ENCODE measurements at places on chromosomes 3 and 15. TPM values are rescaled to one million over a fixed set of nuclear protein-coding genes. Genes with fewer than 3 reads are reported as not detected.

- DNase-seq, result peak; percentile 51
Observed at GRCh38 chr3:188439080-188439479, 285.1 kb downstream of the LPP start.

DNA sequence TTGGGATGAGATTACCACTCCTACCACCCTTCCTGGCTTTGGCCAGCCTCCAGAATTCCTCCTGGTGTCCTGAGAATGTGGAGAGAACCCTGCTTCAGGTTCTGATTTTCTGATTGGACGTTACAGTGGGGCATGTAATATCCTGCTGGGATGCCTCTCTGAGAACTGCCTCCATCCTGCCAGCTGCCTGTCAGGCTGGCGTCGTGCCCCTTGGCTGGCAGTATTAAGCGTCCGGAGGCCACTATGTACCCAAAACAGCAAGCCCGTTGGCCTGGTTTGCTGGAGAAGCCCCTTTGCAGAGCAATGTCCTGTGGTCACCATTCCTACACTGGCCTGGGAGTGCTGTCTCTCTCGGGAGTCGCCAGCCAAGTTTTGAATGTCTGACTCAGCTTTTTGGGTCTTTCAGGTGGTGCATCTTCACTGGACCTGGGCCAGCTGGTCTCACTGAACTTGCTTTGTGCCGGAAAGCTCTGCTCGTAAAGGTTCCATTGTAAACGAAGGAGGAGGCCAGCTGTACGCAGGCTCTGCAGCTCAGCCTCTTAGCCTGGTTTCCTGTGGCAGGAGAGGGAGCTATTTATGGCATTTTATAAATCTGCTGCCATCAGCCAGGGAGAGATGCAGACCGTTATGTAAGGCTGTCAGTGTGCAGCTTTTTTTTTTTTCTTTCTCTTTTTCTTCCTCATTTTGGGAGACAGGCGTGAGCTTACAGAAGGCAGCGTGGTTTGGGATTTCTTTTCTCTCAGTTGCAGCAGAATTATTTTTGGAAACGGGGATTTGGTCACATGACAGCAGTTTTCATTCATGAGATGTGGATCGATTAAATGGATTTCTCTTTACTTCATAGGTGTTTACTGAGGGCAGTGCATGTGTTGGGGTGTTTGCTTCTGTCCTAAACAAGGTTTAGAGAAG is 19.0 kb upstream of the TRAK1 start:
- DNase-seq, result no peak

GRCh38 chr3:15676259-15676658 is 74.7 kb downstream of the BTD start:
- DNase-seq, result no peak

GRCh38 chr15:99121207-99121606 is 16.3 kb downstream of the SYNM start:
- no peak for DNase-seq

DNA sequence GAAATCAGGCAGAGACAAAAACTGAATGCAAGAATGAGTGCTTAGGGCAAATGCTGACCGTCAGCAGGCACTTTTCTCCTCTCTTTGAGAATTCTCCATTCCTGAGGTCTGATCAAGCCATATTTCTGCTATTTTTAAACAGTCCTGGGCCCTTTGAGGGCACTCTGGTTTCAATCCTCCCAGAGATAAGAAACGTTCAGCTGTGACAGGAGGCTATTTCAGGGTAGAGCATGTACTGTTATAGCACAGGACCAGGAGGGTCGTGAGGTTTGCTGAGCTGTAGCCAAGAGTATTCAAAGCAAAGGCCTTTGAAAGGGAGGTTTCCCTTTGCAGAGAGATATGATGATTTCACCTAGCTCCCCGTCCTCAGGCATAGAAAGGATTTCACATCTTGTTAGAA is 39.6 kb upstream of the PDZRN3 start:
- DNase-seq, result no peak

DNA sequence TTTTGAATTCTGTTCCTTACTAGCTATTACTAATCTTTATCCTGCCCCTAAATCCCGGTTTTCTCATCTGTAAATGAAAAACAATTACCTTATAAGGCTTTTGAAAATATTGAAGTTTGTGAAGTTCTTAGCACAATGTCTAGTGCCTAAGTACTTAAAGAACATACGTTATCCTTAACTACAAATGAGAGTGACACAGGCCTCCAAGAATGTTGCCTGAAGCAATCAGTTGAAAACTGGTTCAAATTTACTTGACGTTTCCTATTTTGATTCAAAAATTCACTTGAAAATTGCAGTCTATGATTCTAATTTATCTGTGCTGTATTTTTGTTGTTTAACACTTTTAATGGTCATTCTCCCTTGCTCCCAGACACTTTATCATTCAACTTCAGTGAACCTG is 3.2 kb downstream of the SENP7 start:
- no peak for DNase-seq

DNA sequence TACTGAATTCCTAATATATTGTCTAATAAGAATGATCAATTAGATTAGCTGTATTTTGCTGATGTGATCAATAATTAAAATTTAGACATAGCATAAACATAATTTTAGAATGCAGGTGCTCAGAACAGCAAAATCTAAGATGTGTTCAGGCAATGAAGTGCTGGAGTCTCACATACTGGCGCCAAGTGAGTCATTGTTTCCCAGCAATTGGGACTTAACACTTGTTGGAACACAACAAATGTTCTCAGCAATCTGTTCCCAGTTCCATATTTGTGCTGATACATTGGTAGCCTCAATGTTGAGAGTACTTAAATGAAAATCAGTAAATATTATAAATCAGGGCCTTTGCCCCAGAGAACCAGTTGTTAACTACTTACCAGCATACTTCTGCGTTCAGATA is 619.0 kb downstream of the ROBO1 start:
- DNase-seq, result no peak

- no peak for DNase-seq
Observed at GRCh38 chr3:59873576-59874230, 823.9 kb upstream of the CFAP20DC start.

DNA sequence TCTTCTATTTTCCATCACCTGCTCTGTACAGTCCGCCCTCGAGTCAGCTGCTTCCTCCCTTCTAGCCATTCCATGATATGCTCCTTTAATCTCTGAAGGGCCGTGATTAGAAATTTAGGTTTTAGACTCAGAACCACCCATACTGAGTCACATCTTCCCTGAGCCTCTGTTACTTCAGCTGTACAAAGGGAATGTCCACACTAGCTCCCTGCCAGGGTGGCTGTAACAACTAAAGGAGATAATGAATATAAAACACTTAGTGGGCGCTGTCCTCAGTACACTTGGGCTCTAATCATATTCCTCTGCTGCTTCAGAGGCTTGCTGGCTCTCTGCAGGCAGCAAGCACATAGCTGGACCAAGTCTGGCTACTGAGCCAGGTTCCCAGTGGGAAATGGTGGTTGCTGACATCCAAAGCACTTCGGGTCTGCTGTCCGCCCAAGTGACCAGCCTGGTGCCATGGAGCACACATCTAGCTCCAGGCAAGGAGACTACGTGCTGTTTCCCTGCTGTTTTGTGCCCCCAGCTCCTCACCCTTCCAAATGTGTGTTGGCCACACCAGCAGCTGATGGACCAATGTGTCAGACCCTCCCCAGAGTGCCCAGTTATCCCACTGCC is 901 bp upstream of the CHST14 start:
- no peak for DNase-seq

- no peak for DNase-seq
Observed at GRCh38 chr3:1787094-1787493, 311.6 kb upstream of the CNTN4 start.

GRCh38 chr15:99943466-99943865 is 210.2 kb upstream of the LYSMD4 start:
- no peak for DNase-seq

DNA sequence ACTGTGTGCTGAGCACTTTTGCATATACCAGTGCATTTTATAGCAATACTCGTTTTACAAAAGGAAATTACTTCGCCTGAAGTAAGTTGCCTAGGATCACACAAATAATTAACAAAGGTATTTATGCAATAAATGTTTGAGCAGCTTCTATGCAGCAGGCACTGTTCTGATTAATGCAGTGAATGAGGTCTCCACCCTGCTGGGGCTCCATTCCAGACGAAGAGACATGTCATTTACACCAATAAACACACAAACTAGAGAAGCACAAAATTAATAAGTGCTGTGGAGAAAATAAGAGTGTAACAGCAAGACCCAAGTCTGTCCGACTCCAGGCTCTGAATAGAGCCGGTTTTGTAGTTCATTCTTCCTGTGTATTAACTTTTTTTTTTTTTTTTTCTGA is 17.5 kb downstream of the NOX5 start:
- no peak for DNase-seq

DNA sequence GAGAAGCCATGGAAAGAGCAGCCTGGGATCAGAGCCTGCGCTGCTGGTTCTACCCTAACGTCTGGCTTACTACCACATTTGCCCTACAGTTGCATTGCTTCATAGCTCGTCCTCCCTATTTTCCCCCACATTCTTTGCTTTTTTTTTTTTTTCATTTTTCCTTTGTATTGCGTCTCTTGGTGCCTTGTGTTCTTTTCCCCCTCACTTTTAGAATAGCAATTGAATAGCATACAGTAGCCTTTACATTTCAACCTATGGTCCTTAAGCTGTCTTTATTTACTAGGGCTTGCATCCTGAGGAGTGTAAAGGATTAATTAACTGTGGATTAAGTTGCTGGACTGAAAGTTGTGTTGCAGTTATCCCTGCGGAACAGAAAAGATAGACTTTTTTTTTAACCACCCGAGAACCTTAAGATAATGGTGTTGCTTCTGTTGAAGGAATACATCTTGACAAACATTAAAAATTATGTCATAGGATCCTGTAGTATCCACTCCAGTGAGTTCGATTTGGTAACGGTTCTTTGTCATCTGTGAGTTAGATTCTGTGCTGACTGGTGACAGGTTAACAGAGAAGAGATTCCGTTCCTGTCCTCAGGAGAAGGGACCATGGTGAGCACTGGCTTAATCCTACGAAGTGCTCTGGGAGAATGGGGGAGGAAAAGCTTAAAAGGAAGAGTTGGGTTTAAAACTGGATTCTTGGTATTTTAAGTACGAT is 417.4 kb upstream of the NAALADL2 start:
- no peak for DNase-seq

DNA sequence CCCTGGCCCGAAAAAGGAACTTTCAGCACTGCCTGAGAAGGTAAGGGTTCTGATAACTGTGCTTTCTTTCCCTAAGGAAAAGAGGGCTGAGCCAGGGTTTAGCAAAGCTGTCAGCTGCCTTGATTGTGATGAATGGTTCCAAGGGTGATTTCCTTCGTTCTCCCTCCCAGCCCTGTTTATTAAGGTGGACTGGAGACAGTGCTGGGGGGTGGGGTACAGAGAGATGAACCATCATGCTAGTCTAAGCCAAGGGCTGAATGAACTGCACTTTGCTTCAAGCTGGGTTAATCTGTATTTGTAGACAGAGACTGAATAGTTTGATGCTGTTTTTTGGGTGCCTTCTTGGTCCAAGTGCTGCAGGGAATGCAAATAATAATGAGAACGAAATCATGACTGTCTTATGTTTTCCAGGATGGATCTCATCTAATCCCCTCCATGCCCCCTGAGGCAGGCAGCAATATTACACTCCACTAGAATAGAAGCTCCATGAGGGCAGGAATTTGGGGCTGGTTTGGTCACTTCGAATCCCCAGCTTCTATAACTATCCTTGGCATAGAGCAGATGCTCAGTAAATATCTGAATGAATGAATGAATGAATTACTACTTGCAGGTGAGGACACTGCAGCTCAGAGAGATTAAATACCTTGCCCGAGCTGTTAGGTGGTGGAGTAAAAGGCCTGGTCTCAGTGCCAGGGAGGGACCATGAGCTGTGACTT is 10.9 kb downstream of the PXYLP1 start:
- DNase-seq, result no peak

- DNase-seq, result no peak
Observed at GRCh38 chr3:53144446-53144845, 14.2 kb upstream of the RFT1 start.

- DNase-seq, result no peak
Observed at GRCh38 chr3:124032311-124032880, 40.5 kb upstream of the ROPN1 start.

DNA sequence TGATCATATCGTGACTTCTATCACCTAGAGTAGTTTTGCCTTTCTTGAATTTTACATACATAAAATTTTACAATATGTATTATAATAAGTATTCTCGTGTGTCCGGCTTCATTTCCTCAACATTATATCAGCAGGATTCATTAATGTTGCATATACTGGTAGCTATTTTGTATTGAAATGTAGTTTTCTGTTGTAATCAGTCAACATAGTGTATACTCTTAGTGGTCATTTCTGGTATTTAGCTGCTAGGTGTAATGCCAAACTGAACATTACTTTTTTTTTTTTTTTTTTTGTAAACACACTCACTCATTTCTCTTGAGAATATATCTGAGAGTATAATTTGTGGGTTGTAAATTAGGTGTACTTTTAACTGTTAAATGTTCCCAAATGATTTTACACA is 70.1 kb downstream of the CGNL1 start:
- no peak for DNase-seq

DNA sequence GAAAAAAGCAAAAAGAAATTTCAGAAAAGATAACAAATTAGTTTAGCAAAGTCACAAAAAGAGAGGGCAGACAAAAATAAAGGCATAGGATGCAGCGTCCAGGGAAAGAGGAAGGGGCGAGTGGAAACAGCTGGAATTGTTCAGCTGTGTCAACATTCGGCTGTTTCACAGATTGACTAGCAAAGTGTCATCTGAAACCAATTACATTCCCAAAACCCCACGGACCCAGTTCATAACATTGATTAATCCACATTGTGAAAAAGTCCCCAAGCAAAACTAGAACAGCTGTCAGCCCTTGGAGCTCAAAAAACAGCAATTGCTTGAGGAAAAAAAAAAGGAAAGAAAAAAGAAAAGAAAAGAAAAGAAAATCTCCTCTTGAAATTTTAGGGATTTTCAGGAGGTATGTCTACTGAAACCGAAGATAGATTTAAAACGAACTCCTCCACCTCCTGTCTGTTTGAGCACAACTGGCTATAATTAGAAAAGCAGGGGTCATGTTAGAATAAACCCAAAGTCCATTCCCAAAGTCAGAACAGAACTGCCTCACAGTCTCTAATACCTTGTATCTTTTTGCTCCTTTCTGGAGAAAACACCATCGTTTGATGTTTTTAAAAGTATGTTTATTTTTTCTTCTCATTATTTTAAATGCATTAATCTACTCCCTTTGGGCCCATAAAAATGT is 159.6 kb downstream of the RORA start:
- DNase-seq, result no peak

- no peak for DNase-seq
Observed at GRCh38 chr3:170539897-170540296, 46.0 kb downstream of the SLC7A14 start.

GRCh38 chr3:186382217-186382885 is 20.3 kb upstream of the DGKG start:
- no peak for DNase-seq

GRCh38 chr3:23161896-23162570 is 41.1 kb upstream of the UBE2E2 start:
- DNase-seq, result no peak

- no peak for DNase-seq
Observed at GRCh38 chr3:54773271-54773670, 154.6 kb downstream of the LRTM1 start.

GRCh38 chr15:97234851-97235610 is 725.5 kb upstream of the ARRDC4 start:
- peak; percentile 55 for DNase-seq

Gene CHAC1
- 20.2 TPM for total RNA-seq

Gene ROPN1B
- not detected for total RNA-seq

Gene FBXW12
- not detected for total RNA-seq

Gene SERP1
- 95.9 TPM for total RNA-seq

Gene PLIN1
- total RNA-seq, result 0.30 TPM

Gene ACSBG1
- total RNA-seq, result not detected

Gene GOLGA6L9
- 1.8 TPM for total RNA-seq

Gene TIPIN
- 33.8 TPM for total RNA-seq

Gene SERINC4
- 0.14 TPM for total RNA-seq

Gene GPR87
- total RNA-seq, result 0.19 TPM

Gene TEX55
- not detected for total RNA-seq

Gene COL6A5
- not detected for total RNA-seq

Gene GPR149
- total RNA-seq, result not detected

Measured in activated naive CD4-positive, alpha-beta T cell treated with anti-CD3 and anti-CD28 coated beads for 36 hours (primary cell).